ENCODE measurements at places on chromosomes 7 and 10.

DNA sequence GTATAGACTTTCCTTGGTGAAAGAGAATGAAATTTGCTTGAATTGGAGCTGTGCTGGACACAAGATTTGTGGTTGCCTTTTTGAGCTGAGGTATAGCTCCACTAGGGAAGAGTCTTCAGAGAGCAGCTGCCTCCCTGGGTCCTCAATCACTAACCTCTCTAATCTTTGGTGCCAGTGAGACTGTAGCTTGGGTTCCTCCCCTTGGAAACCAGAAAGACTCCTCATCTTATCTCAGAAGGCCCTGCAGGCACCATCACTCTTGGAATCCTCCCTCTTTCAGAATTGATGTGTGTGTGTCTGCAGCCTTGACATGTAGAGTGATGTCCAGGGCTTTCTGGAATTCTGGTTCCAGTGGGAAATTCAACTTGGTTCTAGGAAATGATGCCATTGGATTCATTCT is 426.5 kb downstream of the RPS24 start:
- DNase-seq: no peak

DNA sequence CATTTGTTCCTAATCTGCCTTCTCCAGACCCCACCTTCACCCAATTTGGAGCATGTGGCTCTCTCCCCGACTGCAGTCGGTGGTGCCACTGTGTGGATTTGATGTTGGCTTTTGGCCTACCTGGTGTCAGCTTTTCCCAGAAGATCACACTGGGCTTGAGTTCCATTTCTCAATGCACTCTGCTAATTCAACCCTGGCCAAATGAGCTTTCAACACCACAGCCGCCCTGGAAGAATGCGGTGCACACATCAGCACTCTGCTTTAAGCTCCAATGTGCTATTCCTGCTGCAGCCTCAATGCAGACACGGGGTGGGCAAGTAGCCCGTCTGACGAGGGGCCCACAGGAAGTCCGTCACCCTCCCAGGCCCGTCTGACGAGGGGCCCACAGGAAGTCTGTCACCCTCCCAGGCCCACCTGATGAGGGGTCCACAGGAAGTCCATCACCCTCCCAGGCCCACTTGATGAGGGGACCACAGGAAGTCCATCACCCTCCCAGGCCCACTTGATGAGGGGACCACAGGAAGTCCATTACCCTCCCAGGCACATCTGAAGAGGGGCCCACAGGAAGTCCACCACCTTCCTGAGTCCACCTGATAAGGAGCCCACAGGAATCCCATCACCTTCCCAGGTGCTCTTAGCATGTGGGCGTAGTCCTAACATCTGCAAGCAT is 64.4 kb downstream of the ASB13 start:
- DNase-seq: no peak

GRCh38 chr10:90847436-90847835 is 10.4 kb downstream of the HTR7 start:
- no peak for DNase-seq

- DNase-seq: no peak
Measured at GRCh38 chr7:143181349-143181748, 1.9 kb upstream of the TAS2R39 start.

GRCh38 chr10:114499116-114499515 is 94.8 kb upstream of the AFAP1L2 start:
- no peak for DNase-seq

DNA sequence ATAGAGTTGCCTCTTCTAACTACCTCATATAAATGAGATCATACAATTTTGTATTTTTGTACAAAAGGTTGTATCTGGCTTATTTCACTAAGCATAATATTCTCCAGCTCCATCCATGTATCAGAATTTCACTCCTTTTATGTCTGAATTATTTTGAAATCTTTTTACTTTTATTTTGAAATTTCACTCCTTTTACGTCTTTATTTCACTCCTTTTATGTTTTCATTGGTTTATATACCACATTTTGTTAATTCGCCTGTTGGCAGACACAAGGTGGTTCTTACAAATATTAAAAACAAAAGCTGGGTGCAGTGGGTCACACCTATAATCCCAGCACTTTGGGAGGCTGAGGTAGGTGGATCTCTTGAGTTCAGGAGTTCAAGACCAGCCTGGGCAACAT is 5.8 kb downstream of the EZH2 start:
- no peak for DNase-seq

All from RWPE2 (cell line).